ENCODE measurements at places on chromosomes 1 and 21.

GRCh38 chr1:223887747-223888418, 42.1 kb upstream of the TP53BP2 start:
- DNase-seq = no peak

GRCh38 chr1:206684478-206685333, at the start of gene MAPKAPK2:
TSS of gene MAPKAPK2 (plus strand) at chr1:206684905. CDS start at chr1:206685230, 325 bp downstream.
- peak; percentile 78 for DNase-seq

DNA sequence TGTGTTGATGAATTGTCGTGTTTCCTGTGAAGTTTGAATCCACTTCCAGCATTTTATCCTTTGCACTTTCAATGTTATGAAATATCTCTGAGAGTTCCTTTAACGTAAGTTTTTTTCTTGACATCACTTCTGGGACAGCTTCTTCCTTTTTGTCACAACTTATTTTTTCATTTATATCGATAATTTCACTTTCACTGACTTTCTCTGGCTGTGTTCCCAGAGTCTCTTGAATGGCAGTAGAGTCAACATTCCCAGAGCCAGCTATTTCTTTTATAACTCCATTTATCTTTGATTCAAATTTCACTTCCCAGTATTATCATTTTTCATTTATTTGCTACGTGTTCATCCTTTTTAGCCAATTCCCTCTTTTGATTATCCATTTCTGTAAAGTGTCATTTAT, 256.5 kb downstream of the PAPPA2 start:
- no peak for DNase-seq

- DNase-seq = no peak
Measured at GRCh38 chr1:905071-905749, 18.5 kb upstream of the SAMD11 start.

DNA sequence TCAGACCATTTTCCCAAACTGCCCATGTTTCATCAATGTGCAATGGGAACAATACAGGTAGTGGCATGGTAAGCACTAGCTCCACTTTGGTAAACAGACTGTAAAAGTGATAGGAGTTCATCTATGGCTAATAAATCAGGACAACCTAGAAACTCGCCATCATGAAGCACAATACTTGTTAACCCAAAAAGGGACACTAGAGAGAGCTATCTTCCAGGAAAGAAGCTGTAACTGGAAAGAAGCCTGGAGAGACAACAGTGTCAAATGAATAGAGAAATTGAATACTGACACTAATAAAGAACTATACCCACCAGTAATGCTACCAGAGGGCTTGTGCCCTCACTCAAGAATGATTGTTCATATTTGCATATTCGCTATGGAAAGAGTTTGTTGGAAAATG, 164.7 kb upstream of the RGS18 start:
- no peak for DNase-seq

- no peak for DNase-seq
Measured at GRCh38 chr1:46767649-46768282, 31.1 kb upstream of the CYP4B1 start.

DNA sequence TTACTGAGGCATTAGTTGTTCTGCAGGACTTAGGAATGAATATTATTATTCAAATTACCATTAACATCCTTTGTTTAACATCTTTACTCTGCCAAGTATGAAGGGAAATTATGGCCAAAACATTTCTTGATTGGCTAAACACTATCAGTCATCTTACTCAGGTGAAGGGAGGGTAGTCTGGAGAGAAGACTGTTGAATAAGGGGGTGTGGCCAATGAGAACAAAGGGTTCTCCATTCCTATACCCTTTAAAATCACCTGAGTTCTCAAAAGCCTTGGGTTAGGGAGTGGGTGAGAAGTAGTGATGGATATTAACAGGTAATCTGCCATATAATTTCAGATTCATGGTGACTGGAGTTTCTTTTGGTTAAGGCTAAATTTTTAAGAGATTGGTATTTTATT, 19.3 kb downstream of the CRYZL1 start:
- DNase-seq = no peak

- no peak for DNase-seq
Measured at GRCh38 chr1:235928197-235928596, 61.5 kb upstream of the LYST start.

DNA sequence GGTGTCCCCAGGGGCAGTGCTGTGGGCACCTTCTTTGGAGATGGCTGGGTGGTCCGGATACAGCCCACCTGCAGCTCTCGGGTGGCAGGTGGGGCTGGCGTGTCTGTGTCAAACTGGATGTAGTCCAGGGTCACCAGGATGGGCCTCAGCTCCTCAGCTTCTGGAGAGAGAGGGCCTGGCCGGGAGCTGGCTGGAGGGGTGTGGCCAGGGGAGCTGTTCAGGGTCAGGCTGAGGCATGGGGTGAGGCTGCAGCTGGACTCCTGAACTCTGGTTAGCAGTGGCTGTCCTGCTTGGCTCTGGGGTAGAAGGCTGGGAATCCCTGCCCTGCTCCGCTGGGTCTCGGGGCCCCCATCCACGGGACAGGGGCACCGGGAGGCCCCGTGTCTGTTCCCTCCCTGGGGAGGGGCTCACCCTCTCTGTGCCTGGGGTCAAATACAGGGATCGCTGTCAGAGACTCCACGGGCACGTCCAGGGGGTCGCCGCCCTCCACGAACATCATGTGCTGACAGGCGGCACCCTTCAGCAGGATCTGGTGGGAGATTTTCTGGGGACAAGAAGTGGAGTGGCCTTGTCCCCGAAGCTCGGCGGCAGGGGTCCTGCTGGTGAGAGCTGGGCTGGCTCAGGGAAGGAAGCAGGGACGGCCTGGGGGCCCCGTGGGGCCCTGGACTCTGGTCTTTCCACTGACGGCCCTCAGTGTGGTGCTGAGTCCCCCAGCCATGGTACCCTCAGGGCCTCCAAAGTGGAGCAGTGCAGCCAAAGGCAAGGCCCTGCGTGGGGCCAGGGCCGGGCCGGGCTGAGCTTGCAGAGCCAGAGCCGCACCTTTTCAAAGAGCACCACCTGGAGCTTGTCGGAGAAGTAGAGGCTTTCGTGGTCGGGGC, 4.1 kb upstream of the TMEM52 start:
- no peak for DNase-seq

GRCh38 chr1:197868751-197869489, 33.5 kb upstream of the C1orf53 start:
- peak; percentile 6 for DNase-seq

- no peak for DNase-seq
Measured at GRCh38 chr21:42440187-42440792, 36.6 kb downstream of the UBASH3A start.

DNA sequence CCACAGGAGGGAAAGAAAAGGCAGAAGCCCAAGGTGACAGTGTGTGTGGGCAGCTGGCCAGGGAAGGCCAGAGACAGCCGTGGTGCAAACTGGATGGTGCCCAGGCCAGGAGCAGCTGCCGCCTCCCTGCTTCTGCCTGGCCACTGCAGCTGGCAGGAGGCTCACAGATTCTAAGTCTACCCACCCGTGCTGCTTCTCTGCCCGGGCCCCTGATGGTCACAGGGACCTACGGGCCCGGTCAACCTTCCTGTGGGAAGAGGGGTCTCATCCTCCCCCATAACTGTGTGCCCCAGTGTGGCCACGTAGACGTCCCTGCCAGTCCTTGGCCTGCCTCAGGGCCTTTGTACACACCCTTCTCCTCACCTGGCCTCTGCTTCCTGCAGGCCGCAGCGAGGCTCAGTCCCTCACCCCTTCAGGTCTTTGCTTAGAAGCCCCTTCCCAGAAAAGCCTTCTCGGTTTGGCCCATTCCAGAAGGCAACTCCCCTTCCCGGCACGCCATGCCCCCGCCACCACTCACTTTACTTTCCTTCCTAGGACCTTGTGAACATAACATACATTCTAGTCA, 192.6 kb upstream of the AJAP1 start:
- no peak for DNase-seq

DNA sequence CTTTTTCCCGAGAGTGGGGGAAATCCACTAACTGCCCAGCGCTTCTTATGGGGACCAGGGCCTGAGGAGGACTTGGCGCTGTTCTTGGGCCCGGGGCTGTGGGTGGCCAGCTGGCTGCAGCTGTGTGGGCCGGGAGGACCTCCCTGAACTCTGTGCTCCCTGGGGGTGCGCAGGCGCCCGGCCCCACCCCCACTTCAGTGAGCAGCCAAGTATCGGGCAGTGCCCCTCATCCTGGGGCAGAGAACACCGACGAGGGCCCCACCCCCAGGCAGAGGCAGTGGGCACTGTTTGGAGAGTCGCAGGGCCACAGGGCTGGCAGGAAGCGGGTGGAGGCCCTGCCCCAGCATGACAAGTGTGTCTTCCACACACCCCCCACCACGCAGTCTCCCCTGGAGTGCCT, 32.5 kb upstream of the SLC19A1 start:
- DNase-seq = no peak

DNA sequence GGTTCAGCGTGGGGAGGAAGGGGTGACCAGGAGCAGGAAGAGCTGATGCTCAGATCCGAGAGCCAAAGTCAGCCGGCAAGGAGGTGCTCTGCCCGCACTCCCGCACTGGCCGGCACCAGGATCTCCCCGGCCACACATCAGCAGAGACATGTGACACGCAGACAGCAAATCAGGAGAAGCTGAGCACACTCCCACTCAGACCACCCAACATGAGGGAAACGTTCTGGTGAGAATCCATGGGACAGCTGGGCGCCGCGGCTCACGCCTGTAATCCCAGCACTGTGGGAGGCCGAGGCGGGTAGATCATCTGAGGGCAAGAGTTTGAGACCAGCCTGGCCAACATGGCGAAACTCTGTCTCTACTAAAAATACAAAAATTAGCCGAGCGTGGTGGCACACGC, 18.6 kb upstream of the PTTG1IP start:
- no peak for DNase-seq

DNA sequence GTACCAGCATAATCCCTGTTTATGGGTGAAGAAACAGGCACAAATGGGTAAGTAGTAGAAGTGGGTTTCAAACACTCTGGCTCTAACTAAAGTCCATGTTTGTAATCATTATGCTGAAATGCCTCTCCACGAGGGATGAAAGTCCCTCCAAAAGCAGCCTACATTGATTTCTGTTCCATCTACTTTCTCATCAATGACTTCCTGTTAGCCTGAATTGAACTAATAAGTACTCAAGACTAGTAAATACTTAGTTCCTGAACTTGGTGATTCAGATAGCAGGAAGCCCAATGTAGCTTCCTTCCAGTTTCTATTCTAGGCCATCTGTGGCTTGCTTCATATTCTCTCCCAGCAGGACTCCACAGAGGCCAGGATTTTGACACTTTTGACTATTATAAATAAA, 11.3 kb upstream of the BACH1 start:
- DNase-seq = no peak

- no peak for DNase-seq
Measured at GRCh38 chr1:180906511-180906910, 6.2 kb upstream of the KIAA1614 start.

- no peak for DNase-seq
Measured at GRCh38 chr1:12501661-12502060, 116.3 kb downstream of the DHRS3 start.

- DNase-seq = no peak
Measured at GRCh38 chr1:36839485-36839884, 194.8 kb downstream of the GRIK3 start.

- DNase-seq = no peak
Measured at GRCh38 chr1:10834770-10835412, 38.4 kb upstream of the CASZ1 start.

DNA sequence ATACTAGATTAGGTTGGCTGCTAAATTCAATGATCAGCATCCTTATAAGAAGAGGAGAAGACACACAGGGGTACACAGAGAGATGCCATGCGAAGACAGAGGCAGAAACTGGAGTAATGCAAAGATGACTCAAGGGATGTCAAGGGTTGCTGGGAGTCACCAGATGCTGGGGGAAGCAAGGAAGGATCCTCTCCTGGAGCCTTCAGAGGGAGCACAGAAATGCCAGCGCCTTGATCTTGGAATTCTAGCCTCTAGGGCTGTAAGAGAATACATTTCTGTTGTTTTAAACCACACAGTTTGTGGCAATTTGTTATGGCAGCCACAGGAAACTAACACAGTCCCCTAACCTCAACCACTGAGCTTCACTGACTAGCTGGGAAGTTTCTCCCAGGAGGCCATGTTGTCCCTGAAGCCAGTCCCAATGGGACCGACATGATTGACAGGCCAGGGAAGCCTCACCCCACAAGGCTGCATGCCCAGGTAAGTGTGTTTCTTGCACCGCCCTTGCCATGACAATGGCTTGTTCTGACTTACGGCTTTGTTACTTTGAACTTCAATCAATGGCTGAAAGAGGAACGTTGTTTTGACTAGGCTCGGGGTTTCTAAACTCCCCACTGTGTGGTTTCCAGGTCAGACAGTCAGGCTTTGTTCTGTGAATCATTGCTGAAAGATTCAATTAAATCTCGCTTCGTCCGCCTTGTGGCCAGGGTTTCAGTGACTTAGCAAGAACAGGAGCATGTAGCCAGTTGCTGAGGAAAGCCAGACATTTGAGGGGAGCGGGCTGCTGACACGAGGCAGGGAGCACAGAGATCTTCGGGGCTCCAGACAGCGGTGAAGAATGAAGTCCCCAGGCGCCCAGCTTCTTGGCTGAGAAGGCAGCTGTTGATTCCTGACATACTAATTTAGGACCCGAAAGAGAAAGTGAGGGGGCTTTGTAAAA, 62.3 kb downstream of the RUNX1 start:
- DNase-seq = peak; percentile 66

DNA sequence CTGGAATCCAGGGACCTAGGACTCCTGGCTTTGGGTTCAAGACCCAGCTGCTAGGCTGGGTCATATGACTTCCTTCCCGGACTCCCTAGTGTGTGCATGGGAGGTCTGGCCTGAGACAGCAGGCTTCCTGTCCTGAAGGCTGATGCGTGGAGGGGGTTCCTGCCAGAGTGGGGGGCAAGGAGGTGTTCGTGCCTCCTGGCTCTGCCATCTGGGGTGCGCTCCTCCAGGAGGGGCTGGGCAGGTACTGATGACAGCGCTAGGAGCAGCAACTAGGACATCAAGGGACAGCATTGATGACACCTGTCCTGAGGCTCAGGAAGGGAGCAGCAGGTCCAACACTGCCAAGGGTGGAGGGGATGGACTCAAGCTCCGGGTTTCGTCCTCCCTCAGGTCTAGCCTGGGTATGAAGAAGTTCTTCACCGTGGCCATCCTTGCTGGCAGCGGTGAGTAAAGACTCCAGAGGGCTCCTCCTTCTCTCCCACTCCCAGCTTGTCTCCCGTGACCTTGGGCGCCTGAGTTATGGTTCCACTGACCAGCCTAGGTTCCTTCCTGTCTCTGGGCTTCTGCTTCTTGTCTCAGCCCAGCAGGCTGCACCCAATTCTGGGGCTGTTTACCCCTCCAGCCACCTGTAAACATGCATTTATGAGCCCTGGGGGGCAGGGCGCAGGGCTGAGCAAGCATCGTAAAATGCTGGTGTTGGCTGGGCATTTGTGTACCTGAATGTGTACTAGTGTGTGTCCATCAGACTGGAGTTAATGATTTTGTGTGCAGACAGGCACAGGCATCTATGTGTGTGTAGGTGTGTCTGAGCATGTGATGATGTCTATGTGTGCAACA, 871 bp downstream of the PLA2G2F start:
- DNase-seq = no peak
